Smooth muscle cell of the pulmonary artery (primary cell): ENCODE measurements at places on chromosomes 5 and 9. TPM values are rescaled to one million over a fixed set of nuclear protein-coding genes. Genes with fewer than 3 reads are reported as not detected.

EIF4EBP3 gene
- 1.4 and 2.6 TPM in 2 replicates for total RNA-seq

PCDHA5 gene
- 0.07 TPM in 2 replicates for total RNA-seq

OR1B1 gene
- not detected in 2 replicates for total RNA-seq

NKD2 gene
- 0.50 and 3.5 TPM in 2 replicates for total RNA-seq

TGFBI gene
- 2,858 and 4,254 TPM in 2 replicates for total RNA-seq

ZBTB6 gene
- 11.5 and 15.6 TPM in 2 replicates for total RNA-seq

CDO1 gene
- total RNA-seq, result 10.9 and 12.5 TPM in 2 replicates

GPRIN1 gene
- 2.1 and 2.9 TPM in 2 replicates for total RNA-seq

C6 gene
- total RNA-seq, result 0.26 TPM in 1 of 2 replicates, not detected in the other

PANK3 gene
- 35.9 and 43.9 TPM in 2 replicates for total RNA-seq

AIF1L gene
- 0.46 and 1.2 TPM in 2 replicates for total RNA-seq

TXN gene
- 161 and 191 TPM in 2 replicates for total RNA-seq

GALNT12 gene
- 8.7 and 14.0 TPM in 2 replicates for total RNA-seq

DNAI1 gene
- 0.03 TPM in 1 of 2 replicates, not detected in the other for total RNA-seq

NFIB gene
- total RNA-seq, result 39.1 and 79.4 TPM in 2 replicates

CKMT2 gene
- total RNA-seq, result 15.1 and 18.6 TPM in 2 replicates

IFNA13 gene
- not detected in 2 replicates for total RNA-seq

LCN2 gene
- total RNA-seq, result not detected in 2 replicates

FOXD4L3 gene
- total RNA-seq, result 0.07 and 0.10 TPM in 2 replicates

CDX1 gene
- 0.17 and 0.91 TPM in 2 replicates for total RNA-seq

PPP6C gene
- 10.6 and 18.7 TPM in 2 replicates for total RNA-seq

CYLC2 gene
- total RNA-seq, result not detected in 2 replicates

SPINK7 gene
- not detected in 2 replicates for total RNA-seq

NPR3 gene
- 37.5 and 43.4 TPM in 2 replicates for total RNA-seq

KCNMB1 gene
- total RNA-seq, result 0.07 and 0.39 TPM in 2 replicates

NIPAL4 gene
- total RNA-seq, result 0.07 TPM in 2 replicates

NR2F1-AS1 gene
- total RNA-seq, result 10.7 and 11.4 TPM in 2 replicates

ITK gene
- total RNA-seq, result not detected in 2 replicates

FOXD4L5 gene
- total RNA-seq, result 0.03 and 0.07 TPM in 2 replicates

SEMA6A gene
- total RNA-seq, result 0.20 and 0.23 TPM in 2 replicates

ANKRD18A gene
- not detected in 2 replicates for total RNA-seq

LMX1B gene
- total RNA-seq, result under 0.01 TPM in 1 of 2 replicates, not detected in the other

DPH7 gene
- 16.0 and 25.2 TPM in 2 replicates for total RNA-seq

SLC25A2 gene
- 0.13 and 0.26 TPM in 2 replicates for total RNA-seq

LCP2 gene
- total RNA-seq, result not detected in 2 replicates

CATSPER3 gene
- total RNA-seq, result 0.10 and 0.13 TPM in 2 replicates

PFDN1 gene
- 33.5 and 35.0 TPM in 2 replicates for total RNA-seq

LCN1 gene
- total RNA-seq, result 0.20 and 0.43 TPM in 2 replicates

NTRK2 gene
- 1.0 and 18.4 TPM in 2 replicates for total RNA-seq

TRMT10B gene
- 3.2 and 4.4 TPM in 2 replicates for total RNA-seq

CMYA5 gene
- 0.52 and 0.69 TPM in 2 replicates for total RNA-seq

MED10 gene
- 8.7 TPM in 2 replicates for total RNA-seq

PRLR gene
- 0.07 and 0.10 TPM in 2 replicates for total RNA-seq

RANBP17 gene
- total RNA-seq, result 8.7 and 12.5 TPM in 2 replicates

ADCY2 gene
- total RNA-seq, result 0.07 TPM in 1 of 2 replicates, not detected in the other

GDA gene
- total RNA-seq, result 0.13 TPM in 1 of 2 replicates, not detected in the other

SPATA31C1 gene
- total RNA-seq, result not detected in 2 replicates

DBH gene
- not detected in 2 replicates for total RNA-seq

TCF7 gene
- 0.40 and 0.98 TPM in 2 replicates for total RNA-seq

PIP5KL1 gene
- 1.4 and 3.4 TPM in 2 replicates for total RNA-seq

GPSM1 gene
- total RNA-seq, result 41.5 and 63.5 TPM in 2 replicates

EPB41L4B gene
- 0.39 and 0.66 TPM in 2 replicates for total RNA-seq

NUTM2G gene
- total RNA-seq, result not detected in 2 replicates

MSX2 gene
- 0.83 and 3.8 TPM in 2 replicates for total RNA-seq

C5orf58 gene
- not detected in 2 replicates for total RNA-seq

PCDHB3 gene
- total RNA-seq, result 0.79 and 1.6 TPM in 2 replicates

PNPLA7 gene
- total RNA-seq, result 1.1 and 2.0 TPM in 2 replicates

EIF4E1B gene
- not detected in 2 replicates for total RNA-seq
